ENCODE measurements at places on chromosomes 7 and 10. TPM values are rescaled to one million over a fixed set of nuclear protein-coding genes. Genes with fewer than 3 reads are reported as not detected.

DNA sequence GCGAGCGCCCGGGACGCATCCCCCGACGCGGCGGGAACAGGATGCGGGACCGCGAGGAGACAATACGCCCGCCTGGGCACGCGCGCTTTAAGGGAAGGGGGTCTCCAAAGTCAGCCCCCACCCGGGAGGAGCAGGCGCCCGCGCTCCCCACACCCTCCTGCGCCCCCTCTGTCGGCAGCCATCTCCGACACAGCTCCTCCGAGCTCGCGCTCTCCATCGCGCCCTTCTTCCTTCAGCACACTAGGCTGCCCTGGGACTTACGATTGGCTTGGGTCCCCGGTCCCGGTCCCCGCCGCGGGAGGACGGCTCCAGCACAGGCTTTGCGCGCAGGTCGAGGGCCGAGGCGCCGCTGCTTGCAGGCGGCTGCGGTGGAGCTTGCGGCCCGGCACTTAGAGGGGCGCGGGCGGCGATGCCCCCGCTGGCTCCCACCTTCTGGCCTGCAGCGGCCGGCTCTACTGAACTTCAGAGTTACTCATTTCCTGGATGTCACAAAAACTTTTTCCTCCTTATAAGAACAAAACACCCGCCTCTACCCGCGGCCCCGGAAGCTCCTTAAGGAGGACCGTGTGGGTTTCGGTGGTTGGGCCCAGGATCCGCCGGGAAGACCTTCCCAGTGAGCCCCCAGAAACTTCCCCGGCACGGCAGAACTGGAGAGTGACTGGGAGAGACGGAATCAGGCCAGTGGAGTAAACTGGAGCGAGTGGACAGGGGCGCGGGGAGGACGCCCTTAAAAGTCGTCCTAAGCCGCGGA is at the start of gene ITPRIP:
ITPRIP (minus strand) TSS at position 481 of the 751 bp plus-strand sequence. CDS start 22,414 bp downstream, outside the sequence.
- H3K36me3 ChIP-seq: no peaks in the 10 kb centered on the region
- H3K4me1 ChIP-seq: peaks cover 56% of the 10 kb centered on the region
- H3K27ac ChIP-seq: peak within 1 kb of the TSS; percentile 98
- peak; percentile 93 for DNase-seq
- no peaks in the 10 kb centered on the region for H3K27me3 ChIP-seq

GRCh38 chr7:45646207-45646821 is 72.1 kb downstream of the ADCY1 start:
- no peak overlapping the region for H3K4me3 ChIP-seq
- DNase-seq: no peak
- no peaks in the 10 kb centered on the region for H3K36me3 ChIP-seq
- H3K27me3 ChIP-seq: no peaks in the 10 kb centered on the region
- H3K4me1 ChIP-seq: no peaks in the 10 kb centered on the region

DNA sequence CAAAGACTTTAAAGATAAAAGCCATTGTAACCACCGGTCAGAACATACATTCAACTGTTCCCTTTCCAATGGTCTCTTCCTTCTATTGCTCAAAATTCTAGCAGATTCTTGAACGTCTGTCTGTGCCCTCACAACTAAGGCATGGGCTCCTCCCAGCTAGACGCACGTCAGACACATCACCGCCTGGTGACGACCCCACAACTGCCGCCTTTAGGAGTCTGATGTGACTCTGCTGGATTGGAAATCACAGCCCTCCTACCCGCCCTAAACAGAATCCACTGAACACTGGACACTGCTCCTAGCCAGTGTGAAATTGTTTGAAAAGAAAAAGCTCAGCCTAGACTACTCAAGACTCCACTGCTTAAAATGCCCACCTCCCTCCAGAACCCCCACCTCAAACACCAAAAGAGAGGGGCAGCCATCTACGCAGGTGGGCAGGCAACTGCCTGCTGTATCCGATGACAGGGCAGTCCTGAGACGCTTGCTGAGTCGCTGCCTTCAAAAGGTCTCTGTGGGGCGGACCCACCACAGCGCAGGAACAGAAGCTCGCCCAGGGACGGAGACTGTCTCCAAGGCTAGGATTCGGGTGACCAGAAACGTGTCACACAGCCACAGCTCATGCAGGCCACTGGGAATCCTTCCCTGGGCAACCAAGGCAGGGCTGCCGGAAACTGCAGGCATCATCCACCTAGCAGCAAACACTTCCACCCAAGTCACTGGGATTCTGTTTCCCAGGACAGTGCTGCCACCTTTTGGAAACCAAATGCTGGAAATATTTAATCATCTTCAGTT is 34.7 kb downstream of the GSDME start:
- H3K4me1 ChIP-seq: no peaks in the 10 kb centered on the region
- H3K27me3 ChIP-seq: no peaks in the 10 kb centered on the region
- H3K4me3 ChIP-seq: no peak overlapping the region

- DNase-seq: no peak
- no peak overlapping the region for H3K4me3 ChIP-seq
- peaks cover 27% of the 10 kb centered on the region for H3K4me1 ChIP-seq
- no peaks in the 10 kb centered on the region for H3K36me3 ChIP-seq
- H3K27ac ChIP-seq: no peak overlapping the region
- peaks cover 38% of the 10 kb centered on the region for H3K27me3 ChIP-seq
Observed at GRCh38 chr10:117170244-117170643, 27.0 kb upstream of the KCNK18 start.

- H3K4me1 ChIP-seq: no peaks in the 10 kb centered on the region
- no peak for DNase-seq
- H3K27ac ChIP-seq: no peak overlapping the region
- H3K4me3 ChIP-seq: no peak overlapping the region
Observed at GRCh38 chr7:47647181-47647917, 65.4 kb upstream of the TNS3 start.

- H3K27me3 ChIP-seq: no peaks in the 10 kb centered on the region
- peak overlapping the region; percentile 97 for H3K27ac ChIP-seq
- H3K4me1 ChIP-seq: peaks cover 6% of the 10 kb centered on the region
- DNase-seq: no peak
- H3K36me3 ChIP-seq: no peaks in the 10 kb centered on the region
Observed at GRCh38 chr7:12685550-12685949, 1.9 kb upstream of the ARL4A start.

DNA sequence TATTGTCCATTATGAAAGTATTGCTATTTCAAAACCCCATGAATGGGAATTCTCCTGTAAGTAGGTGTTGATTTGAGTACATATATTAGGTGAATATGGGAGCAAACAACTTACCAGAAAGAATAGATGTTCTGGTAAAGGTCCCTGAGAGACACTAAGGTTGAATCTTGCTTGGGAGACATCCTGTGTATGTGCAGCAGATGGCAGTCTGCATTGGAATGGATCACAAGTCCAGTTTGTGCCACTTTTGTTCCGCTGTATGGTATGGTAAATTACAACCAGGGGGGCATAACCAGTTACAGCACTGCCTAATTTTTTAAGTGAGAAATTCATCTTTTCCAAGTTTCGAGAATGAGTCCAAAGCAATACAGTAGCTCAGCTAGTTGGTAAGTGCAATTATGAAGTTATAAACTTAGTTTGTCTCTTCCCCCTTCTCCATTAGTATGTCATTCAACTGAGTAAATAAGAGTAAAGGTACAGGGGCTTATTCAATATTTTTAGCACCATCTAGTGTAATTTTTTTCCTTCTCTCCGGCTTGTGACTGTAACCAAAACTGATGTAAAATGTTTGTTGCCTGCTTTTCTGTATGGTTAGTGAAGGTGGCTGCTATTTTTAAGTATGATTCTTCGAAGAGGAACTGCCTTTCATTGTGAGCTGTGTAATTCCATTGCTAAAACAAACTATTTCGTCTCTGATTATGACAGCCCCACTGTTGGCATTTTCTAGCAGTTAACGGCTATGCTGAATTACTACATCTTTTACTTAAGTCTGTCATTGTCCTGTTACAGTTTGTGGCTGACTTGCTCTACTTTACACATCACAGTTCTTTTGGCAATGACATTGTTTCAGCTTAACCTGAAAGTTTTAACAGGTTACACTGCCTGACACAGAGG is 2.8 kb downstream of the MCU start:
- no peaks in the 10 kb centered on the region for H3K4me1 ChIP-seq
- H3K27me3 ChIP-seq: no peaks in the 10 kb centered on the region

DNA sequence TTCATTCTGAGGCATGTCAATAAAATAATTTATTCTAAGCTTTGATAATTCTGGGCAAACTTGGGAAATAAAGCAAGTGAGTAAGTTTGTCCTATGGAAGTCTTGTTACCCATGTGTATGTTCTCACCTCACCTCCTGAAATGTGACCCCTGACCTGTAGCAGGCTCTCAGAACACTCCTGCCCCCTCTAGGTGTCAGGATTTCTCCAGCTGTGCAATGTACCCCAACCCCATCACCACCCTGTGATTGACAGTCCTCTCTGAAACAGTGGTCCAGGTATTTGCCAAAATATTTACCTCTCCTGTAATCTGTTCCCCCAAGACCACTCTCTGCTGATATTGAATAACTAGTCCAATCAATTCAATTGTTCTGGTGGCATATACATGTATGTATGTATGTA is 122.6 kb upstream of the PTER start:
- H3K36me3 ChIP-seq: no peaks in the 10 kb centered on the region
- H3K4me3 ChIP-seq: no peak overlapping the region
- no peak overlapping the region for H3K27ac ChIP-seq
- no peak for DNase-seq

DNA sequence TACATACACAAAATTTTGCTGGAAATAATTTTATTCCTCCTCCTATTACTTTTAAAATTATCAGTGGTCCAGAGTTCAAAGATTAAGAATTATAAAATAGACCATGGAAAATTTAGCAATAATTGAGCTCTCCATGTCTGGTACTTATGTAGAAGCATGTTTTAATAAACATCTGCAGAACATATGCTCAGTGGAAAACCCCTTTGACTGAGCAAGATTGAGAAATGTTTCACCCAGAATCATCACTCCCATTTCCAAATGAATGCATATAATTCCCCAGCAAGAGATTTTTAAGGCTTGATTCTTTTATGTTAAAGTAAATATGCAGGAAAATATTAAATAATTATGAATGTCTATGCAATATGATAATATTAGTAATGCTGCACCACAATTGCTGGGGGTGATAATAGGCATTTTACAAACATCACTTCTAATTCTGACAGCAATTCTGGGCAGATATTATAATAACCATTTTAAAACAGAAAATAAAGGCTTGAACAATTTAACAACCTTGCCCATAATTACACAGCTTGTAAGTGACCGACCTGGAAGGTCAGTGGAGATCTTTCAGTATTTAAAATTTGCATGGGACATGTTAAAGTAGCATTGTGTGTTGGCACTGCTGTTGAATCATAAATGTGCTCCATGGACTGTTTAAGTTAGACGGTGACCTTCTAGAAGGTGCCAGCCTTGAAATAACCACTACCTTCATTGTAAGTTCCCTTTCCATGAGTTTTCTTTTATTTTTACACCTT is 45.6 kb upstream of the TES start:
- no peak overlapping the region for H3K4me3 ChIP-seq
- H3K36me3 ChIP-seq: no peaks in the 10 kb centered on the region
- H3K27ac ChIP-seq: no peak overlapping the region
- no peak for DNase-seq

- no peaks in the 10 kb centered on the region for H3K36me3 ChIP-seq
- no peak overlapping the region for H3K27ac ChIP-seq
- H3K4me3 ChIP-seq: no peak overlapping the region
- no peak for DNase-seq
- no peaks in the 10 kb centered on the region for H3K4me1 ChIP-seq
Observed at GRCh38 chr7:152667958-152668357, 8.0 kb downstream of the XRCC2 start.

DNA sequence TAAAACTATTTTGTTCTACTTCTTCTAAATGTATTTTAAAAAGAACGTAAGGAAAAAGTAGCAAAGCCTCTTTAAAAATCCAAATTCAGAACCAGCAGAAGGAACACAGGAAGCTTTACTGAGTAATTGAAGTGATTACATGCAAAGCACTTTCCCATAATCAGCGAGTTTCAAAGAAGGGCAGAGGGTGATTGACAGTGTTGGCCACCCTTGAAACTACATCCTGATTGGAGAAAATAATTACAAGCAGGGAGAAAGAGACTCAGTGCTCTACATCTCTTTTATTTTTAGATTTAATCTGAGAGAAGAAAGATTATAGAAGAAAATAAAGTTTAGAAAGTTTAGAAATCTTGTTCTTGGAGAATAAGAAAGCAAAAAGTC is 20.3 kb upstream of the HGF start:
- DNase-seq: no peak
- H3K27ac ChIP-seq: no peak overlapping the region
- H3K4me1 ChIP-seq: no peaks in the 10 kb centered on the region
- H3K27me3 ChIP-seq: no peaks in the 10 kb centered on the region
- H3K36me3 ChIP-seq: no peaks in the 10 kb centered on the region
- no peak overlapping the region for H3K4me3 ChIP-seq

DNA sequence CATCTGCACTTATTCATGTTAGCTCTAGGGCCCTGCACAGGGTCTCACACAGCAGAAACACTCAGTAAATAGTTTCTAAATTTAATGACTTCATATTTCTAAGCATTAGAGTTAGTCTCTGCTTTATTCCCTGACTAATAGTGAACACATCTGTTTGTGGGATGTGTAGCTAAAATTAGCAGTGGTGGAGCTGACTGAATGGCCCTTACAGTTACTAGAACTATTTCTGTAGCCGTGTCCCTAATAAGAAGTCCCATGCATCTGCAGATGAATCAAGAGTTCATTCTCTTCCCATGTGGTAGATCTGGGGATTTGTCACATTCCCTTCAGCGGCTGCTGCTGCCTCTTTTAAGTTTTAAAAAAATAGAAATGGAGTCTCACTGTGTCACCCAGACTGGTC is 11.7 kb downstream of the MAP3K8 start:
- H3K27ac ChIP-seq: peak overlapping the region; percentile 64
- no peak for DNase-seq
- H3K36me3 ChIP-seq: peaks cover 28% of the 10 kb centered on the region
- no peaks in the 10 kb centered on the region for H3K27me3 ChIP-seq
- H3K4me1 ChIP-seq: no peaks in the 10 kb centered on the region
- H3K4me3 ChIP-seq: no peak overlapping the region

DNA sequence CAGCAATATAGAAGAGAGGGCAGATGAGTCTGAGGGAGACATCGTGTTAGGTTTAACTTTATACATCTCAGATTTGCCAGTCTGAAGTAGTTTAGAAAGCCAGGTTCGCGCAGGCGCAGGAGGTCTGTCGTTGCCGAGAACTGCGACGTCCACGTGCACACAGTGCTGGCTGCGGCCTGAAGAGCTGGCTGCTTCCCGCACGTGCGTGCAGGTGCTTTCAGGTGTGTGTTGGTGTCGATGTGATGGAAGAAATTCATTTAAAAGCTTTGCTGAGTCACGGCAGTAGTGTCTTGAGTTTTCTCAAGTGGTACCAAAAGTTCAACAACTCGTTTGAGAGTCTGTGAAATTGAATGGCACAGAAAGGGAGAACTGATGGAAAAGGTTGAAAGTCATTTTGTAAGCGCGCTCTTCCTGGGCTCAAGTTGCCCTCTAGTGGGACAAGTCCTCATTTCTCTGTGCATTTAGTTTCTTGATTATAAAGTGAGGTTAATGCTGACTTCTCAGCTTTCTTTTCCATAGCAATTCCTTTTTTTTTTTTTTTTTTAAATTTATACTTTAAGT is 18.6 kb downstream of the WDR37 start:
- H3K4me1 ChIP-seq: peaks cover 5% of the 10 kb centered on the region
- H3K4me3 ChIP-seq: no peak overlapping the region
- no peak for DNase-seq
- no peaks in the 10 kb centered on the region for H3K27me3 ChIP-seq
- H3K27ac ChIP-seq: no peak overlapping the region

CABCOCO1 gene
- total RNA-seq: 1.7 TPM

TMEM60 gene
- 14.5 TPM for total RNA-seq

SMO gene
- total RNA-seq: 16.3 TPM

All from sigmoid colon (tissue), 7 donors.